ENCODE measurements at places on chromosomes 11 and 22.

DNA sequence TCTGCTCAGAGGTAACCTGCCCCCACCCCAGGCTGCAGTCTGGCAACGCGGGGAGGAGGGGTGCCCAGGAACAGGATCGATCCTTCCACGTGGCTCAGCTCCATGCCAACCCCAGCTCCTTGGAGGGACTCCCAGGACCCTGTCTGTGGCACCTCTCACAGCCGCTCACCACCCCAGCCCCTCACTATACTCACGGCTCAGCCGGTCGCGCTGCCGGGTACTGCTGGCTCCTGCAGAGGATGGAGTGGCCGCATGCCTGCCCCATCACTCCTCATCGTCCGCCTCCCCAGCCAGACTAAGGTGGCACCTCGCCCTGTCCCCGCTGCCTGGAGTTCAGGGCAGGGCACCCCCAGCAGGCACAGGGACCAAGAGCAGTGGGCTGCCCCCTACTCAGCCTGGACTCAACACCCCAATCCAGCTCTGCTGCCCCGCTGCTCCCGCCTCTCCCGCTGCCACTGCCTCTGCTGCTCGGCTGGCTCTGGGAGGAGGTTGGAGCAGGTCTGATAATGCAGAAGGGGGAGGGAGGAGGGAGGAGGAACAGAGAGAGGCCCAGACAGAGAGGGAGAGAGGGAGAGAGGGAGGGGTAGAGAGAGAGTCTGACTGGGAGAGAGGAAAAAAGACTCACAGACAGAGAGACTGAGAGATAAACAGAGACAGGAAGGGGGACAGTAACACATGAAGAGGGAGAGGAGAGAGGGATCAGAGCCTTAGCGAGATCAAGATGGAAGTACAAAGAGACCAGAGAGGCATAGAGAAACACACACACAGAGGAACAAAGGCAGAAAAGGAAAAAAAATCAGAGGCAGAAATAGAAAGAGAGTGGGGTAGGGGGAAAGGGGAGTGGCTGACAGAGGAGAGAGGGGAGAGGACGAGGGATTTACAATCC, at the start of gene PDE2A:
Gene PDE2A, minus strand, starts transcription at position 480 of the 886 bp plus-strand sequence. Its CDS starts 215 bp downstream, at position 265.
- DNase-seq, result no peak

DNA sequence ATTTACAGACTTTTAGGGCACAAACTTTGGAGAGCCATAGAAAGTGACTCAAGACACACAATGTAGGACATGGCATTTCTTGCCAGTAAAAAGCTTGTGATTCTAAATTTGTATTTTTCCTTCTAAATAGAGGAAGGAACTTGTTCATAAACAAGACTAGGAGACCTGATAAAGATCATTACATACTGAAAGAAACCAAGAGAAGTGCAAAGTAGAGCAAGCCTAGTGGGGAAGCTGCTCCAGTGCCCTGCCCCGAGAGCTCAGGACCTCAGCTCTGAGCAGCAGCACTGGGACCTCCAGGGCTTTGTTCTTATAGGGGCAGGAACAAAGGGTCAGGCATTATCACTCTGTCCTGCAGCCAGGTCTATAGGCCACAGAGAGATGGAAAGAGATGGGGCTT, 7.2 kb downstream of the IRAG1 start:
- DNase-seq, result no peak

DNA sequence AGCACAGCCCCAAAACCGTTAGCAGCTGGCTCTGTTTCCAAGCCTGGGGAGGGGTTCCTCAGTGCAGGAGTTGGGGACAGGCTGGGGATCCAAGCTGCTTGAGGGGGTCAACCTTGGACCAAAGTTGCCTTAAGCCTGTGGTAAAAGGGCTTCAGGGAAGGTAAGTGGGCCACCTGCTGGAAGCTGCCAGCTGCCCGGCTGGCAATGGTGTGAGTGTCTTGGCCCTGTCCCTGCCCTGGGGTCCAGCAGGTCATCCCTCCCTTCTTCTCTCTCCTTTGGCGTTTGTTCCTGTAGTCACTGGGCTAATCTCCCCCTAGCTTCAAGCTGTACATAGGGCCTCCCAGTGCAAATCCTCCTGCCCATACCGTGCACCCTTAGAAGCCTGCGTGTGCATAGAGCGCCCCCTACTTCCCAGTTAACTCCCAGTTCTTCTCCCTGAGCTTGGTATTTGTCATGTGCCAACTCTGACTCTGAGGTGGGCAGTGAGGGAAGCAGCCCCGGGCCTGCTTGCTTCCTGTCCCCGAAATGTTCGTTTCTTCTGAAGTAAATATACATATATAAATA, 4.4 kb downstream of the TMEM258 start:
- DNase-seq, result peak; percentile 50

DNA sequence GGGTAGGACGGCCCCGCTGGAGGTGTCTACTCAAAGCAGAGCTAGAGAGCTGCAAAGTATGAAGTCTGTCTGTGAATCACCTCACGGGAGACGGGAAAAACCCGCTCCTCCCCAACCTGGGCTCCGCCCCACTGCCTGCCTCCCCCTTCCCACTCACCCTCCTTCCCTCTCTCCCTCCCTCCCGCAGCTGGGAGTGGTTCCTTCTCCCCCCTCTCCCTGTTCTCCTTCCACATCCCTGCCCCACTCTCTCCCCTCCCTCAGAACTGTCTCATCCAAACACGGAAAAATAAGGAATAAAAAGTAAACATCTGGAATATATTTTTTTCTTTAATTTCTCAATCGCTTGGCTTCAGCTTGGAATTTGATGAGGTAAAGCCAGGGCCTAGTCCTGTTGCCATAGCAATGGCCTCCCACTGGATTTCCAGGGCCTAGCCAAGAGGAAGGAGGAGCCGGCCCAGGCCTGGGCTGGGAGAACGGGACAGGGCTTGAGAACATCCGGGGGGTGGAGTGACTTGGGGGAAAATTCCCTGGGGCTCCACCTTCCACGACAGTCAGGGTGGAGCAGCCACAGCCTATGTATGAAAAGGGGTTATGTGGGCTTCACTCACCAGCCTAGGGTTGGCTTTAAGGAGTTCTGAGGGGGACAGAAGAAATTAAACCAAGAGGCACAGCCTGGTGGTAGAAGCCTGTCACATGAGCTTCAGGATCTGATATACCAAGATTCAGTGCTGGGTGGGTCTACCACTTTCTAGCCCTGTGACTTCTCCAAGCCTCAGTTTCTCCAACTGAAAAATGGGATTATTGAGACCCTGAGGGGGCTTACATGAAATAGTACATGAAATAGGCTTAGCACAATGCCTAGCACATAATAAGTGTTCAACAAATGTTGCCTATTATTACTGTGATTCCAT, 2.2 kb downstream of the TNKS1BP1 start:
- DNase-seq, result peak; percentile 58

DNA sequence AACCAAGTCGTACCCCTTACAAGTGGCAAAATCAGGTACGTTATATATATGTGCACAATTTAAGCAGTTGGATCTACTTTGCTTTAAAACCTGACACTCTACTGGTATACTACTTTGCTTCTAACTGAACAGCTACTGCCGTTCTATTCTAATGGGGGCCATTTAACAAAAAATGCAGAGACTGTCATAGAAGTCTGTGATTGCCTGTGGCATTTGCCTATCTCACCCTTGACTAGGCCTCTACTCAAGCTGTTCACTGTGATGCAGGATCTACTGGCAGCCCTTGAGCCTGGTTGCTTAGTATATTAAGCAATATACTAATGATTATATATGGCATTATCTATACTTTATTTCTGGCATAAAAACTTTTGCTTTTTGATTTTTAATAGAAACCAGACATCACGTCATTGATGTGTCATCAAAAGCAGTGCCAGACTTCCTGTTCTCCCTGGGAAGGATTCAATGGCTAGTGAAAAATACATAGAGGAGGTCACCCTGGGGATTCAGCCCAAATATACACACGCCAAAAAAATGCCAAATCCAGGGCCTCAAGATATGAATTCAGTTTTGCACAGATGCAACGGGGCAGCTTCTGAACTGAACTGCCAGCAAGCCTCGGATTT, 40.0 kb upstream of the FIBIN start:
- no peak for DNase-seq

DNA sequence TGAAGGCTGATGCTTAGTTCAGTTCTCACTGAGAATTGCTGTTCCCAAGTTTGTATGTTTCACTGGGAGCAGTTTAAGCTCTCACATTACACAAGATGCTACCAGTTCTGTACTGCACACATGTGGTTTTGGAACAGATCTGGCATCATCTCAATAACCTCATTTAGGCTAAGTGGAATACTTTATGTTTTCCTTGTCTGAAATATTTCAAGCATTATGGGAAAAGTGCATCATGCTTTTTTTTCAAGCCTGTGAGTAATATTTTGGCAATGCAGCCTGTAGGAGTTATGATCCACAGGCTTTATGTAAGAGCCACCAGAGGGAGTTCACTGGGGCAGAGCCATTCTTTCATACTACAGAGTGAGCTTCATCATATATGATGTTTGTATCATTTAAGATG, 141.5 kb downstream of the OR4C45 start:
- no peak for DNase-seq

DNA sequence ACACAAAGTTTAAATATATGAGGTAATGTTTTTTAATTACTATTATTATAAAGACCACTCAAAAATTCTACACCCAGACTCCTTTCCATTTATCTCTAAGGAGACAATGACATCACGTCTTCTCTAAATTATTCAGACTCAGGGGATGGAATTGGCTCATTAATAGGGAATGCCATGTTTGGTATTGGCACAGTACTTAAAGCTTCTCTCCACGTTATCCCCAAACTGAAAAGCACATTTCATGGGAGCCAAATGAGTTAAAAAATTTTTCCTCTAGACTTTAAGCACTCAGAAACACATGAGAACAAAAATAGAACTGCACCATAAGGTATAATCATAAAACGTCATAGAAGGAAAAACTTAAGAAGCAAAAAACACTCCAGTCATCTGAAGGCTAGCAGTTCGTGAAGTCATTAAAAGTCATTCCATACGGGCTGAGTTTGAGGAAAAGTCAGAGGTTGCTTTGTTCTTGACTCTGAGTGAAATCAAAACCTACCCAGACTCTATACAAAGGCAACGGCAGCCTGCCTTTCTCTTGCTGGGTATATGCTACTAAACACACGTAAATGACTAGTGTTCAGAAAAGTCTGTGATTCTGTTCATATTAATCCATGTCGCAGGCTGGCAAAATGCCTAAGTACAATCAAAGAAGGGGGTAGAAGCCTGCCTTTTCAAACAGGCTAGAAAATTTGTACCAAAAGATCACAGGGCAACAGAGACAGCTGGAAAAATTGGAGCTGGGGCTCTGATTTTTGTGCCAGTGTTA, 8.7 kb upstream of the MPPED2 start:
- no peak for DNase-seq

GRCh38 chr11:84106541-84106940, 820.4 kb upstream of the CCDC90B start:
- no peak for DNase-seq

- no peak for DNase-seq
Measured at GRCh38 chr11:43072096-43072495, 239.7 kb upstream of the API5 start.

GRCh38 chr22:50567721-50568252, 5.1 kb upstream of the SYCE3 start:
- no peak for DNase-seq

DNA sequence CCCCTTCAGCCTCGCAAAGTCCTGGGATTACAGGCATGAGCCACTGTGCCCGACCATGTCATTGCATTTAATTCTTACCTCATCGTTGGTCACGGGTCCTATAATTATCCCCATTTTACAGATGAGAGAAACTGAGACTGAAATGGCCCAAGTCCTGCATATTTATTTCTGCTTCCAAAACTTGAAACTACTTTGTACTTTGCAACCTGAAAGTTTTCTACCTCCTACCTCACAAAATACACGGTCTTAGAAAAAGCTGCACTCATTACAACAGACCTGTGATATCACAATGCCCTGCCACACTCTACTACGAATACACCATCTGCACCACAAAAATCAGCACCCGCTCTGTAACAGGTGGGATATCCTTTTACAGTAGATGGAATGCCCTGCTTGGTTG, 189.1 kb downstream of the ADAMTS15 start:
- DNase-seq, result no peak

DNA sequence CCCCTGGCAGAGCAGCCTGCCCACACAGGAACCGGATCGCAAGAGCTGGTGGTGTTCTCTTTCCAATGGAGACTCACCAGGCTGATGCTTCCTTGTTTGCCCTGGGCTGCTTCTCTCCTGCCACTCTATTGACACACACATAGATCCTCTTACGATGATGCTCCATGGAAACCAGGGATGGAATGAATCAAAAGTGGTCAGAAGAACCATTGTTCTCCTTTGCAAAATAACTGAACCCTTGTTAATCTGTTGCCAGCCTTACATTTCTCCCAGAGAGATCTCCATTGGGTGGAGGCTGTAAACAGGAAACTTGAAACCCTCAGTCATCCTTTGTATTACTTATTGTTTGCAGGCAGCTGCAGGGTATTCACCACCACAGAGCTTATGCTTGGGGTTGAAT, 24.6 kb upstream of the LDLRAD3 start:
- no peak for DNase-seq

GRCh38 chr22:32806296-32806695, 4.8 kb downstream of the TIMP3 start:
- no peak for DNase-seq

DNA sequence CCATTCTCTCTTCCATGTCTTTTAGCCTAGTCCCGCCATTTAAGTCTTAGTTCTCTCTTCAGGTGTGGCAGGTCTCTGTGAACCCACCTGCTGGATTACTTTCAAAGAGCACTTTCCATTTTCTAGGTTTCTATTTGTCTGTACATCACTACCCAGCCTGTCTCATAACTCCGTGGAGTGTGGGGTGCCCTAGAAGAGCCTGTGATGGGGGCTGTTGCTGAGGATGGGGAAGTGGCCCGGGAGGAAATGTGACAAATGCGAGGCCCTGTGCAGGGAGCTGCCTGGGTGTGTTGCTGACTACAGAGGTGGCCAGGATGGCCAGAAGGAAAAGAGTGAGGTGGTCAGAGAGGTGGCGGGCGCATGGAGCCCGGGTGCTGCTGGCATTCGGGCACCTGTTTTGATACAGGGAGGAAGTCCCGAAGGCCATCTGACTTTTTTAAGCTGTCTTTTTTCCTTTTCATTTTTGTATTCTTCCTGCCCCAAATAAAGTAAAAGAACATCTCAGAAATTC, 10.7 kb downstream of the DGCR8 start:
- no peak for DNase-seq

DNA sequence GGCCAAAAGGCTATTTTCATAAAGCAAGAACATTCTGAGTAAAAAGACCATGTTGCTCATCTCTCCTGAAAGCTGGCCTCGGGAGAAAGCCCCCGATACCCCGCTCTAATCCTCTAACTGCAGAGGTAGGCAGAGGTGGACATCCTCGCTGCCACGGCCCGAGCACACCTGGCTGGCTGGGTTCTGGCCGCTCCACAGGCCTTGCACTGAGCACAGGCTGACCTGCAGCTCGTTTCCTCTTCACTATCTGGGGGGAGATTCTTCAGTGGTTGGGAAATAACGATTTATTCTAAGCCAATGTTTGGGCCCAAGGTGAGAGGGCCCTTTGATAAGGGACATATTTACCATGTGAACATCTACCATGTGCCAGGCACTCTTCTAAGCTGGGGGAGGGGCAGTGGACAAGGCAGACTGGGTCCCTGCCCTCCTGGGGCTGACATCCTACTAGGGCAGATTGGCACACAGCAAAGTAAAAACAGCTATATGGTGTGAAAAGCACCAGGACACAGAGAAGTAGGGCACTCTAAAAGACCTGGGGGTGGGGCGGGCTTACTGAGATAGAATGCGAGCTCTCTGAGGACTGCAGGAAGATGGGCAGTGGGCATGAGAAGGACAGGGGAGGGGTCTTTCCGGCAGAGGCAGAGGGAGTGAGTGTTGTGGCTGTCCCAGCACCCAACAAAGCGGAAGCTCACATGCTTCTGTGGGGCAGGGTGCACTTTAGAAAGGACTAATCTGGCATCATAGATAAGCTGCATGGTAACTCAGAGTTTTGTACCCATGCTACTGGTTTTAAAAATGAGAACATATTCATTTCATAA, 65.5 kb upstream of the ARFGAP3 start:
- DNase-seq, result no peak

- no peak for DNase-seq
Measured at GRCh38 chr11:37657645-37658044, 1059.6 kb upstream of the RAG2 start.
